Right hindlimb (tissue), 1 donor: ENCODE measurements at places on chromosomes 5 and 9.
A peak's percentile ranks its signal among the peaks of the same experiment; 100 is the strongest.

DNA sequence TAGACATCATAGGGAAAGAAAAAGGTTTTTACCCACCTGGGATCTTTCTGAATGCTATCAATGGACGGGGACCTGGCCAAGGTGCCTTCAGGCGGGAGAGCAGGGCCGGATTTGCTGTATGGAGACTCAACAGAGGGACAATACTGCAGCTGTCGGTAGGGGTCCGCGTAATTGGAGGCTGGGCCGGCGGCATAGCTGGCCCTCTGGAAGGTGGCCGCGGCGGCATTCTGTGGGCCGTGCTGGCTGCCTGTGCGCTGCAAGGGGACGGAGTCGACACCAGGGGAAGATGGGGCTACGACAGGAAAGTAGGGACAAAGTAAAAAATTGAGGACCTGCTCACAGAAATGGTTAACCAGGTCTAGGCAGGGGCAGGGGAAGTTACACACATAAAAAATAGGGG is 557.9 kb downstream of the CTNND2 start:
- no peak for DNase-seq

- no peak for DNase-seq
Measured at GRCh38 chr5:130159968-130160367, 255.7 kb downstream of the CHSY3 start.

DNA sequence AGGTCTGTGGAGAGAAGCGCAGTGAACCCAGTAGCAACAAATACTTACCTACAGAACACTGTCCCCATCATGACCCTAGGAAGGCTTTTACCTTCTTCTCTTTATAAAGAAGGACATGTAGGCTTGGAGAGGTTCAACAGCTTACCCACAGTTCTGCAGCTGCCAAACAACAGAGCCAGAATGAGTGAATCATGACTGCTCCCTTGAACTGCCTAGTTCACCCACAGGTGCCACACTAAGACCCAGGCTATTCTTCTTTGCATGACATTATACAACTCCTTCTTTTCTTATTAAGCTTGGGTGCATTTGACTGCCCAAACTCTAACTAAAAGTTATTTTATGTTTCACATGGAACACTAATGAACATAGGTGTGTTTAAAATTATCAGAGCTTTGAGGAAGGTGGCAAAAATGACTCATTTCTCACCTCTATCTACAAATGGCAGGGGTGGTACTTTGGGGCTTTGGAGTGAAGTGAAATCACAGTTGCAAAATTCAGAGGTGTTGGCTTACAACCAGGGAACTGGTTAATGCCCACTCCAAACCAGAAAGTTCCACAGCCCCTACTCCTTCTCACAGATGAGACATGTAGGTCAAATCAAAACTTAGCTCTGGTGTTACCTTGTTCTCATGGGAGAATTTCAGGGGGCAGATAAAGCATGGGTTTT is 201.6 kb downstream of the SEMA6A start:
- DNase-seq, result no peak

GRCh38 chr9:81416476-81417298 is 272.7 kb downstream of the TLE1 start:
- peak; percentile 32 for DNase-seq

DNA sequence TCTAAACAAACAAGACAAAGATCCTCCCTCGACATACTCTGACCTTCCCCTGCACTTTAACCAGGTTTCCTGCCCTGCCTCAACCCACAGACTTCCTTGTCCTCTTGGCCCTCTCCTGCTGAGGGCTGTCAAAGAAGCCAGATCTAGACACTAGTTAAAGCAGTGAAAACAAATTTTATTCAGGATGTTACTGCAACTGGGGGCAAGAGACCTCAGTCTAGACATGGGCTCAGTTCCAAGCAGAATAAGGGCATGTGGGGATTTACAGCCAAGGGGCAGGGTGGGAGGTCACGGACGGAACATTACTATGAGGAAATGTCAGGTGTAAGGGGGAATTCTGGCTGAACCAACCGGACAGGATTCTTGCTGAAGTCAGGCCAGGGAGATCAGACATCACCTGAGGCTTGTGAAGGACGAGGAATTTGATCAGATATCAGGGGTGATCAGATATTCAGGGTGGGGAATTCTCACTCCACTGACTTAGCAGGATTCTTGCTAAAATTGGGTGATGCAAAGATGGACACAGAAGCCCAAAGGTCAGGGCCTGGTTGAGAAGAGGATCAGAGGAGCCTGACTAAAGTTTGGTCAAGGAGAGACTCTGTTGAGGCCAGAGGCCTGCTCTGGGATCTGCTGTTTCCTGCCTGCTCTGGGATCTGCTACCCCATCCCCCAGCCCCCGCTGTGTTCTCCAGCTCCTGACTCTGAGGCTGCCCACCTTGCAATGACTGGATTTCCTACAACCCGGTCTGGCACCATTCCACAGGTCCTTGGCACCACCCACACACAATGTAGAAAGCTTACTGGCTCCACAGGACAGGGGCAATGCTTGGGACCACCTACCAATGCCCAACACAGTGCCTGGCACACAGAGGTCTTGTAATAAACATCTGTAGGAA is 21.5 kb downstream of the GABBR2 start:
- DNase-seq, result no peak

GRCh38 chr5:131196331-131196730 is 25.6 kb downstream of the LYRM7 start:
- DNase-seq, result no peak

GRCh38 chr5:9207817-9208418 is 338.0 kb downstream of the SEMA5A start:
- DNase-seq, result no peak

DNA sequence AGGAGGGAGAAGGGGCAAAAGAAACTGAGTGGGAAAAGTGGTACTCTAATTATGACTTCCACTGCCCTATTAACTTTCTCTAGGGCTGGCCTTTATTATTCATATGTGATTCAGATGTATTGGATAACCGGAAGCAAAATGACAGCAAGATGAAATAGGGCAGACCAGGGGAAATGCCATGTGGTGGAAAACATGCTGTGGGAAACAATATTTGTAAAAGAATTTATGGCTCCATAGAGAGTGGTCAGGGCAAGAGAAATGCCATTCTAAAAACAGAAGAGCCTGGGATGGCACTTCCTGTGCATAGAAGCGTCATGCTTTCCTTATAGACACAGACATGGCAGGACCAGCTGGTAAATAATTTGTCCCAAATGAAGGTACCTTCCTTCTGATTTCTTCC is 67.7 kb downstream of the MEGF10 start:
- DNase-seq, result peak; percentile 44

- DNase-seq, result no peak
Measured at GRCh38 chr9:109143881-109144562, 23.0 kb downstream of the FRRS1L start.

GRCh38 chr5:174953871-174954270 is 229.5 kb downstream of the MSX2 start:
- no peak for DNase-seq

DNA sequence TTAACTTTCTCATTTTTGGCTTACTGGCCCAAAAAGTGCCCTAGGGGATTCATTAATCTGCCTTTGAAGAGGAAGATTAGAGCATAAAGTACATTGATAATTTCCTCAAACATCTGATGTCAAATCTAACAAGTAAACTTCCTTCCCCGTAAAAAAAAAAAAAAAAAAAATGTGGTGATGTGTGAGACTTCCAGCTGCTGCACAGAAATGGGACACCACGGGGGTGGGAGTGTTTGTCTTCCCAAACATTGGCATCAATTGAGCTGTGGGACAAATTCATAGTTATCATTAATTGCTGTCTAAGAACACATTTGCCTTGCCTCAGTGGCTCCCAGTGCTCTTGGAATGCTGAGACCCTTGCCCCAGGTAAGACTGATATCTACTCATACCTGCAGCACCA is 149.6 kb downstream of the ADAMTS12 start:
- no peak for DNase-seq

DNA sequence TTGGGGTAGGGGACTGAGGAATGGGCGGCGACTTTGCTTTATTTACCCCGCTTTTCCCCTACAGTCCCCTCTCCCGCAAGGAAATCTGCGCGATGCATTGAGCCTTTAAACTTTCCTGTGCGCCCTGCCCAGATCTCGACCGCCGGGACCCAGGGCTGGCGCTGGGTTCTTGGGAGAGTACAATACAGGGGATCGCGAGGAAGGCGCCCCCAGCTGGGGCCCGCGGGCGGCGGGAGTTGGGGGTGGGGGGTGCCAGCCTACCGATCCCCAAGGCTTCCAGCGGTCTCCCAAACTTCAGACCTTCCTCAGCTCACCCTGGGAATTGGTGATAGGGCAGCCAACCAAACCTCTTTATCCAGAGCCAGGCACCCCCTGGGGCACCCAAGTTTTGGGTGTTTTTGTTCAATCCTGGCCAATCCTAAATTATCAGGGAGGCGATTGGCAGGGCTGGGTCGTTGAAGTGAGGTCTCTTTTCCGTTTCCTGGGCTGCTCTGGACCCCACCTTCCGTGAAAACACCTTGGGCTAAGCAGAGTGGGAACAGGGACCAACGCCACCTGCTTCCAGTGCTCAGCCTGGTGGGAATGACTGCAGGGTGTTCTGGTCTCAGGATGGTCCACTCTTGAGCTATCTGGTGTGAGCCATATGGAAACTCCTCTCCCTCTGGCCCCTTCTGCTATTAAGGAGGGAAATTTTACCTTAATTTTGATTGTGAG is 51.4 kb upstream of the DAB2IP start:
- no peak for DNase-seq

GRCh38 chr9:137740312-137740711 is 121.5 kb downstream of the EHMT1 start:
- peak; percentile 79 for DNase-seq

GRCh38 chr9:130333041-130333711 is 67.6 kb downstream of the HMCN2 start:
- peak; percentile 56 for DNase-seq

GRCh38 chr9:12993466-12993865 is 218.6 kb downstream of the LURAP1L start:
- DNase-seq, result no peak

DNA sequence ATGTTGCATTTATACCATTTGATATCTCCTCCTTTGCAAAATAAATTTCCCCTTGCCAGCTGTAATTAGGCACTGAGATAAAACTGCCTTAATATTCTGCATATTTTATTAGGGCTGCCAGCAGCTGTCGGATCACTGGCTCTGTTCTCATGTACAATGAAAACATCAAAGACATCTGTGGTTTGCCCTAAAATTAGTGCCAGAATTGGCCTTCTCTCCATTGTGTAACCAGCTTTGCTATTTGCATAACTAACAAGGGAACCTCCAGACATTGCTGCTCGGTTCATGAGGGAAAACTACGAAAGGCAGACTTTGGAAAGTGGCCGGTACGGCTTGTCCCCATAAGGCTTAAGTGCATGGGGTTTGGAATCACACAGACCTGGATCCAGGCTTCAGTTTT is 45.5 kb upstream of the KIF2A start:
- no peak for DNase-seq

DNA sequence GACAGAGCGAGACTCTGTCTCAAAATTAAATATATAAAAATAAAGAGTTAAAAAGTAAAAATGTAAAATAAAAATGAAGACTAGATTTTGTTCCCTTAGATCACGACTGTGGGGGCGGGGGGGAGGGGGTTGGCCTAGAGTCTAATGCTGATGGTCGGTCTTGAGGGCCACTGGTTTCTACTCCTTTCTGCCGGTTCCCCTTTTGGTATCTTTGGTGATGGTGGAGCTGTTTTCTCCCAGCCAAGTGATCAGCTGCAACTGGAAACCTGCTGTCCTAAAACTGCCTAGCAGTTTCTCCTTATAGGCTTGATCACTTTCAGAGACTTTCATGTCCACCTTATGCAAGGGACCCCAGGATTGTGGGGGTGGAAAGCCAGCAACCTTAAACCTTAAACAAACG is 1.1 kb downstream of the SRD5A1 start:
- no peak for DNase-seq

- no peak for DNase-seq
Measured at GRCh38 chr5:1734271-1734907, 65.2 kb downstream of the MRPL36 start.

GRCh38 chr5:104967806-104968410 is 1405.3 kb upstream of the NUDT12 start:
- DNase-seq, result no peak

GRCh38 chr9:137959641-137960411 is 82.2 kb downstream of the CACNA1B start:
- no peak for DNase-seq

DNA sequence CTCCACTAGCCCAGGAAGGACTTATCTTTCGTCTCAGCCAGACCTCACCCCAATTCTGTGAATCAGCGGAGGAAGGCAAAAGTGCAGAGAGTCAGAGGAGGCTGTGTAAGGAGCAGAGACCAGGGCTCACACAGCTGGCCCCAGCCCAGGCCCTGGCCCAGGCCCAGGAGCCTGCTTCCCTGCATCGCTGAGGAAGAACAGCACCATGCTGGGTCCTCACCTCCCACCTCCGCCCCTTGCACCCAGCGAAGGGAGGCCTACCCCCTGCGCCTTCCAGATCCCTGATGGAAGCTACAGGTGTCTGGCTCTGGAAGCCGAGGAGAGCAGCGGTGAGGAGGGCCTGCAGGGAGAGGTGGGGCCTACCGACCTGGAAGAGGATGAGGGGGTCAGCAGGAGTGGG is 22.3 kb upstream of the SYNPO start:
- no peak for DNase-seq

DNA sequence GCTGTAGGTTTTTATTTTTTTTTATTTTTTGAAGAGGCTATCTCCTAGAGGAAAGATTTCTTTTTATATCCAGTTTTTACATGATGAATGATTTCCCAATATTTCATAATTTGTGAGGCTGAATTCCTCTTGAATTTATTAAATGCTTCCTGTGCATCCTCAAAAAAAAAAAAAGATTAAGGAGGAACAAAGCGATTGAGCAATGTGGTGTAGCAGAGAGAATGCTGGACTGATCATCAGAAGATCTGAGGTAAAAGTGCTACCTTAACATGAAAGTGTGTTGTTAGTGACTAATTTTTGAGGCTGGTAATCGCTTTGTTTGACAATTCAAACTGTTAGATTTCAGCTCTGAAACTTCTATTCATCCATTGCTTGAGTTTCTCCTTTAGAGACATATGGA is 125.1 kb downstream of the ESM1 start:
- no peak for DNase-seq

- DNase-seq, result no peak
Measured at GRCh38 chr5:11905206-11905605, 960 bp upstream of the CTNND2 start.

DNA sequence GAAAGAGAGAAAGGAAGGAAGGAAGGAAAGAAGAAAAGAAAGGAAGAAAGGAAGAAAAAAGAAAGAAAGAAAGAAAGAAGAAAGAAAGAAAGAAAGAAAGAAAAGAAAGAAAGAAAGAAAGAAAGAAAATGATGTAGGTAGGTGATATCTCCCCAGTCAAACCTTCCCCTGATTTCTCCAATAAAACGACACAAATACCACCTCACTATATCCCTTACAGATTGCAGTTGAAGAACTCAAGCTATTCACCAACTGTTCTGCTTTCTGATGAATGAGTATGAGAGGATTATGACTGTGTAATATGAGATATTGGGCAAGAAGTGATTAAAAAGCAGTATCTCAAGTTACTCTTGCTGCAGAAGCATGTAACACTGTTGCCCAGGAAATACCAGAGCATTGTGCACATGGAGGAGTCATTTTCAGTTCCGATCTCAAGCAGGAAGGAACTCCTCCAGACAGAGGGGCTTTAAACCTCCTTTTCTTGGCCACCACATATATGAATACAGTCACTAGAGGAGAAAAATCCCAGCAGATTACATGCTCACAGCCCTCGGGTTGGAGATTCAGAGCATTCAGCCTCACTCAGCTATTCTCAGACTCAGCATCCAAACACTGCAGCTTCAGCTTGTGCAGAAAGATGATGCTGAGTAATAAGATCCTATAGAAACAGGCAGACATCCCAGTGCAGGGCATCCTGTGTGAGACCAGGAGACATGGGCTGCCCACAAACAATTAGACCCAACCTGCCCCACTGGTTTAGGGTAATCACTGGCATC is 61.4 kb downstream of the UGCG start:
- peak; percentile 54 for DNase-seq
